HCT116 (cell line): ENCODE measurements at places on chromosomes 12 and 14. TPM values are rescaled to one million over a fixed set of nuclear protein-coding genes. Genes with fewer than 3 reads are reported as not detected.
A peak's percentile ranks its signal among the peaks of the same experiment; 100 is the strongest.

Gene DAO
- not detected for total RNA-seq

Gene TSPAN19
- 0.32 TPM for total RNA-seq

Gene NRL
- 0.66 TPM for total RNA-seq

- H3K4me3 ChIP-seq, result peak overlapping the region; percentile 83
- H3K36me3 ChIP-seq, result no peaks in the 10 kb centered on the region
- H3K4me1 ChIP-seq, result peaks cover 9% of the 10 kb centered on the region; the same call in 1 of the 2 replicates
- H3K27me3 ChIP-seq, result no peaks in the 10 kb centered on the region
- peak overlapping the region; percentile 98 for H3K27ac ChIP-seq
Measured at GRCh38 chr12:11650286-11651281, 1.1 kb downstream of the ETV6 start.

- H3K27ac ChIP-seq, result no peak overlapping the region
- peaks cover 42% of the 10 kb centered on the region for H3K27me3 ChIP-seq
- DNase-seq, result no peak
- H3K4me1 ChIP-seq, result no peaks in the 10 kb centered on the region
Measured at GRCh38 chr12:4787965-4788364, 67.8 kb downstream of the GALNT8 start.

DNA sequence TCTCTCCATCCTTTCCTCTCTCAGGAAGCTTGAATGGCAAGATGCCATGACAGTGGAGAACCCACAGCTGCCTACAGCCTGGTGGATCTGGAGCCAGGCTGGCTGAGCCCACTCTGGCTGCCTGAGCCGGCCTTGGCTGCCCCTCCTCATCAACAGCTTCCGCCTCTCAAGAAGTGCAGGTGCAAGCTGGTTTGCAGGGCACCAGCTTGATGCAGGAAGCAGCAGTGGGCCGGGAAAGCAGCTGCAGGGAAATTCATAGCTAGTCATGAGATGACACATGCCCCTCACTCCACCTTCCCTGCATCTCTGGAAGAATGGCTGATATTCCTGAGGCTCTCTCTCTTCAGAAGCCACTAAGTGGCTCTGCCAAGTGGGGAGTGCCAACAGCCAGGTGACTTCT lies 289.1 kb downstream of the RPS29 start:
- no peak overlapping the region for H3K4me3 ChIP-seq
- no peaks in the 10 kb centered on the region for H3K36me3 ChIP-seq
- H3K27me3 ChIP-seq, result no peaks in the 10 kb centered on the region
- no peak overlapping the region for H3K27ac ChIP-seq

- no peaks in the 10 kb centered on the region for H3K27me3 ChIP-seq
- no peak for DNase-seq
- peak overlapping the region; percentile 89 for H3K27ac ChIP-seq
- H3K4me3 ChIP-seq, result no peak overlapping the region
Measured at GRCh38 chr12:10362325-10362724, 27.5 kb downstream of the KLRK1 start.

DNA sequence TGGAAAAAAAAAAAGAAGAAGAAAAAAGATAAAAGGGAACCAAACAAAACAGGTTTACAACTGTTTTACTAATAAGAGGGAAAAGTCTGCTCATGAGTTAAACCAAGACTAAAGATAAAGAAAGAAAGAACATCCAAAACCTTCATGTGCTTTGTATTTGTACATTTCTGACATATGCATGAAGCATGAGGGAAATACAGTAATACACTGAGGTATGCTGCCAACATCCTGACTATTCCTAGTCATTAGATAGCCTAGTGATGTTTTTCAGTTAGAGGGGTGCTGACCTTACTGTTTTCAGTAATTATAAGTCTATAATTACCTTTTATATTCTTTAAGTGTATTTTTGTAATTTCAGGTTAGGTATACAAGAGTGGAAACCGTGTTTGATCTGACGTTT lies 793.3 kb downstream of the DIO2 start:
- no peaks in the 10 kb centered on the region for H3K36me3 ChIP-seq
- no peak overlapping the region for H3K4me3 ChIP-seq
- H3K27me3 ChIP-seq, result no peaks in the 10 kb centered on the region
- H3K4me1 ChIP-seq, result no peaks in the 10 kb centered on the region

DNA sequence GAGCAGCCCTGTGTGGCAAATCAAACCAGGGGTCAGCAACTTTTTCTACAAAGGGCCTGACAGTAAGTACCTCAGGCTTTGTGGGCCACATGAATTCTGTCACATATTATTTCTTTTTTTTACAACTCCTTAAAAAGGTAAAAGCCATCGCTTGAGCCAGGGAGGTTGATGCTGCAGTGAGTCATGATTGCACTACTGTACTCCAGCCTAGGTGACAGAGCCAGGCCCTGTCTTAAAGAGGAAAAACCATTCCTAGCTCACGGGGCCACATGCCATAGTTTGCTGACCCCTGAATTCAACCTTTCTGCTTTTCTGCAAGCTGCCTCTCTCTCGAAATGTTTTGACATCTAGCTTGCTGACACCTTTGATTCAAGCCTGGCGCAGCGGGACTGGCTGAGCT lies 55.1 kb upstream of the CORO1C start:
- H3K4me1 ChIP-seq, result no peaks in the 10 kb centered on the region
- H3K27me3 ChIP-seq, result no peaks in the 10 kb centered on the region
- DNase-seq, result no peak
- peaks cover 39% of the 10 kb centered on the region for H3K36me3 ChIP-seq

DNA sequence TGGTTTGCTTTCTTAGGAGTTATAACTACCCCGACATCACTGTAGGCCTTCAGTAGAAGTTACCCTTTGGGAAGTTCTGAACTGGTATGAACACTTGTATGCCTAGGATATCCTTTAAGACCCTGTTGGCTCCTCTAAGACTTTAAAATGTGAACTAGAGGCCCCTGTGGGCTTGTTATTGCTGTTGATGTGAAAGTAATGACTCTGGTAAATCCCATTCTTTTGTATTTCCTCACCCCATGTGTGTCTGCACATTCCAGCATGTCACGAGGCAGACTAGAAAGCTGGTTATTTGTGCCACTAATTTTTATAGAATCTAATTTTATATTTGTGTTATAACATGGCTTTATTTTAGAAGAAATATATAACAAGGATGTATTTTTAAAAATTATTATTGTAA lies 48.9 kb downstream of the SERPINA10 start:
- no peaks in the 10 kb centered on the region for H3K36me3 ChIP-seq
- H3K4me1 ChIP-seq, result no peaks in the 10 kb centered on the region

DNA sequence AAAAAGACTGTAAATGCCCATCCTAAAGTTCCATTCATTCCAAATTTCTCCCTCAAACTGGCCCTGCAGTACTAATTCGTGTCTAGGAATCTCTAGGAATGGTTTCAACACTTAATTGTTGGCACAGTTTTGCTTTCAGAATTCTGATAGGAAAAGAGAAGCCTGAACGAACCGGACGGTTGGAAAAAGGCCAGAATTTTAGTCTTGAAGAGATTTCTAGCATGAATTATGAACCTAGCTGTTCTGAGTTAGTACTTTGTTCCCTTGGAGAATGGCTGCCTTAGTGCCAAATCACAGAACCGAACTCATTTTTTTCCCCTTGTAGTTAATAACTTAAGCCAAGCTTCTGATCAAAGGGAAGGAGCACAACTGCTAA lies 262.6 kb downstream of the ADAMTS20 start:
- no peaks in the 10 kb centered on the region for H3K4me1 ChIP-seq
- no peak for DNase-seq
- H3K4me3 ChIP-seq, result no peak overlapping the region
- H3K27ac ChIP-seq, result no peak overlapping the region
- no peaks in the 10 kb centered on the region for H3K27me3 ChIP-seq
- no peaks in the 10 kb centered on the region for H3K36me3 ChIP-seq

DNA sequence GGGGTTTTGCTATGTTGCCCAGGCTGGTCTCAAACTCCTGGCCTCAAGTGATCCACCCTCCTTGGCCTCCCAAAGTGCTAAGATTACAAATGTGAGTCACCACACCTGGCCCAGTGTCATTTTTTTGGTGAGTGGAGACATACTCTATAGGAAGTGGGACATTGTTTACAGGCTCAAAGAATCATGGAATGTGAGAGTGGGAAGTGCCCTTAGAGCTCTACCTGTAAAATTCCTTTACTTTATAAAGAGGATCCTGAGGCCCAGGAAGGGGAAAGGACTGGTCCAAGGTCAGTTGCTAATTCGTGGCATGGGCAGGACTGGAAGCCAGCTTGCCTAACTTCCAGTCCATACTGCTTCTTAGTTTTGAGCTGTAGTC lies 8.7 kb upstream of the ADCK1 start:
- DNase-seq, result no peak
- H3K4me3 ChIP-seq, result no peak overlapping the region
- no peak overlapping the region for H3K27ac ChIP-seq
- peaks cover 20% of the 10 kb centered on the region for H3K4me1 ChIP-seq
